Activated T-helper 1 cell treated with anti-CD3 and anti-CD28 coated beads, Interleukin-12 subunit alpha, Interleukin-12 subunit beta, Interleukin-2, Interleukin-4 antibody, amounts not matched to agents 30 ng/mL and 10 ng/mL and 1 ng/mL, durations not matched to agents 14 hours and 24 hours and 36 hours (primary cell): ENCODE measurements at places on chromosomes 2 and 18.

DNA sequence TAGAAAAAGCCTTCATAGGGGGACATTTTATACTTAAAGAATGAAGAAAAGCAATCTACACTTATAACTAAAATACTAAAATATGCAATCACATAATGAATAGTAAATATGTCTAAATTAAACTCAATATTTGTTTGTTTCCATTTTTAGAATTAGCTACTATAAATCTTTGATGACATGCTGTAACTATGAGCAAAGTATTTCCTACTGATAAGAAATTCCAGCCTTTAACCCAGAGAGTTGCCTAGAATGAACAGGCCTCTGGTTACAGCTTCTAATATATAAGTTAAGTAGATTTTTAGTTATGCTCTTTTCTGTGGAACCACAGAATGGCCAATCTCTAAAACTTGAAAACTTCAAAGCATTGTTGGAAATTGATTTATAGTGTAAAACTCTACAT, 1465.6 kb upstream of the ZEB2 start:
- no peaks in the 10 kb centered on the region for H3K36me3 ChIP-seq
- no peak overlapping the region for H3K4me3 ChIP-seq
- no peak for DNase-seq
- no peak overlapping the region for H3K27ac ChIP-seq
- no peaks in the 10 kb centered on the region for H3K4me1 ChIP-seq

- no peak overlapping the region for H3K4me3 ChIP-seq
- H3K27me3 ChIP-seq, result no peaks in the 10 kb centered on the region
- no peaks in the 10 kb centered on the region for H3K4me1 ChIP-seq
- no peaks in the 10 kb centered on the region for H3K36me3 ChIP-seq
- no peak overlapping the region for H3K27ac ChIP-seq
- no peak for DNase-seq
These were observed 73.9 kb upstream of the XIRP2 start for GRCh38 chr2:166814335-166814734.

DNA sequence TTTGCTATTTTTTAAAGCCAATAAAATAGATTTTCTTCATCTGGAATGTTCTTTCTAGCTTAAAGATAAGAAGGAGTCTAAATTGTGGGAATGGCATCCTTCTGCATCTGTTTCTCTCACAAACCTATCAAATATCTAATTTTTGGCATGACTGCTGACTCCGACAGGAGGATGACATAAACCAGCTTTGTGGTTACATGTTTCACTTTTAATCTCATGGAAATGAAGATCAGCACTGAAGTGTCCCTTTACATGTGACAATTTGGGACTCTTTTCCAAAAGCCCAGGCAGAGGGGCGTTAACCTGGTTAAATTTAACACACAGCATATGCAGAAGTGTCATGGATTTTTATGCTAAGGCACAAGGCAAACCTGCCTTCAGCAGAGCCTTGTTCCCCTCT, 694.7 kb downstream of the ARHGAP15 start:
- DNase-seq, result no peak
- H3K27ac ChIP-seq, result no peak overlapping the region
- H3K4me3 ChIP-seq, result no peak overlapping the region
- H3K27me3 ChIP-seq, result peaks cover 7% of the 10 kb centered on the region
- no peaks in the 10 kb centered on the region for H3K4me1 ChIP-seq

DNA sequence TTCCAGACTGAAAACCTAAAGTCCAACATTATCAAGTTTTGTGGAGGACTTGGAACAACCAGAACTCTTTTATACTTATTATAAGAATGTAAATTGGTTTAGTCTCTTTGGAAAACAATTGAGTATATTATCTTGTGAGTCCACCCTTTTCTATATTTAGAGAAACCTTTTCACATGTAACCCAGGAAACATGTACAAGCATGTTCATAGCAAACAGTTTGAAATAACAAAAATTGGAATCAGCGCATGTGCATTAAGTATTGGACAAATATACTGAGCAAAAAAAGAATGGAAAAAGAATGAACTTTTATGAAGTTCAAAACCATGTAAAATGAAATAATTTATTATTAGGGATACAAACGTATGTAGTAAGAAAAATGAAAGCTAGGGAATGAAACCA, 246.0 kb downstream of the WDR7 start:
- H3K4me3 ChIP-seq, result no peak overlapping the region
- no peak for DNase-seq
- peaks cover 7% of the 10 kb centered on the region for H3K4me1 ChIP-seq
- no peaks in the 10 kb centered on the region for H3K36me3 ChIP-seq
- H3K27ac ChIP-seq, result no peak overlapping the region
- no peaks in the 10 kb centered on the region for H3K27me3 ChIP-seq

GRCh38 chr2:219736209-219736608, 108.8 kb downstream of the SLC4A3 start:
- no peak overlapping the region for H3K4me3 ChIP-seq
- no peak for DNase-seq
- H3K27ac ChIP-seq, result no peak overlapping the region
- no peaks in the 10 kb centered on the region for H3K4me1 ChIP-seq
- no peaks in the 10 kb centered on the region for H3K36me3 ChIP-seq

GRCh38 chr18:55237660-55238059, 278.4 kb upstream of the CCDC68 start:
- no peaks in the 10 kb centered on the region for H3K27me3 ChIP-seq
- no peak for DNase-seq
- no peak overlapping the region for H3K4me3 ChIP-seq
